ENCODE measurements at places on chromosomes 12 and 14. TPM values are rescaled to one million over a fixed set of nuclear protein-coding genes. Genes with fewer than 3 reads are reported as not detected.

The TSHR gene
- polyA plus RNA-seq = not detected

The SERPINA1 gene
- 11.3 TPM for polyA plus RNA-seq

The TTC7B gene
- polyA plus RNA-seq = 43.1 TPM

DNA sequence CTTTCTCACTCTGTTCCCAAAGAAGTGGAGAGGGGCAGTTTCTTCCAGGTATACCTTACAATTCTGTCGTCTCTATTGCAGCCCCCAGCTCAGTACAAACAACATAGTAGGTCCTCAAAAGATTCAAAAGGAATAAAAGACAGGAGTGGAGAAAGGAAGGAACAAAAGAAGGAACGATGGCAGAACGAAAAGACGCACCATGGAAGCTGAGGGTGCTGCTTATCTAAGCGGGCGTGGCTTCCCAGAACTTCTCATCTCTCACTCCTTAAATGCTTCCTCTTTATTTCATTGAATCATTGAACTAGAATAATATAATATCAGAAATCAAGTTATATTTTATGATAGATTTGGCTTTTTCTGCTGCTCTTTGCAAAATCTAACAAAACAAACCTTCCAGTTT is 13.7 kb upstream of the LTA4H start:
- no peaks in the 10 kb centered on the region for H3K36me3 ChIP-seq
- no peaks in the 10 kb centered on the region for H3K27me3 ChIP-seq

- H3K36me3 ChIP-seq = no peaks in the 10 kb centered on the region
- no peaks in the 10 kb centered on the region for H3K27me3 ChIP-seq
- no peak overlapping the region for H3K27ac ChIP-seq
- H3K4me1 ChIP-seq = peaks cover 11% of the 10 kb centered on the region
- DNase-seq = no peak
- no peak overlapping the region for H3K4me3 ChIP-seq
Measured at GRCh38 chr12:101694297-101694848, 3.1 kb upstream of the CHPT1 start.
